ENCODE measurements at places on chromosomes 4 and X.

DNA sequence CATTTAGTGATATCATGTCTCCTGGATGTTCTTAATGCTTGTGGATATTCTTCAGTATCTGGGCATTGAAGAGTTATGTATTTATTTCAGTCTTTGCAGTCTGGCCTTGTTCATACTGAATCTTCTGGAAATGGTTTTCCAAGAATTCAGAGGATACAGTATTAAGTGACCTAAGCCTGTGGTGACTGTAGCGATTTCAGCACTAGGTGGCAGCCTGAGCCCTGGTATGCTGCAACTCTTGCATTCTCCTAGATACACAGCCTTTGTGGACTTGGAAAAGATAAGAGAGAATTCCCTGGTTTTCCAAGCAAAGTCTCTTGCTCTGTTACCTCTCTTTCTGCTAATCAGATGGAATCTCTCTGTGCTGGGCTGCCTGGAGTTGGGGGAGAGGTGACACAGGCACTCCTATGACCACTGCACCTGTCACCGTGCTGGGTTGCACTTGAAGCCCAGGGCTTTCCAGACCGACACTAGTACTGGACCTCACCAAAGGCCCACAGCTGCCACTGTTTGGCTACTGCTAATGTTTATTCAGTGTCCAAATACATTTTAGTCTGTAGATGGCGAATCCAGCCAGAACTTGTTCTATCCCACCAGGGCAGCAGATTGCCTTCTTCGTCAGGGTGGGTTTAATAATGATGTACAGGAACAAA lies 19.3 kb upstream of the SPIN2A start:
- no peak for DNase-seq

- DNase-seq = no peak
Observed at GRCh38 chr4:2914256-2915126, 48.7 kb downstream of the NOP14 start.

DNA sequence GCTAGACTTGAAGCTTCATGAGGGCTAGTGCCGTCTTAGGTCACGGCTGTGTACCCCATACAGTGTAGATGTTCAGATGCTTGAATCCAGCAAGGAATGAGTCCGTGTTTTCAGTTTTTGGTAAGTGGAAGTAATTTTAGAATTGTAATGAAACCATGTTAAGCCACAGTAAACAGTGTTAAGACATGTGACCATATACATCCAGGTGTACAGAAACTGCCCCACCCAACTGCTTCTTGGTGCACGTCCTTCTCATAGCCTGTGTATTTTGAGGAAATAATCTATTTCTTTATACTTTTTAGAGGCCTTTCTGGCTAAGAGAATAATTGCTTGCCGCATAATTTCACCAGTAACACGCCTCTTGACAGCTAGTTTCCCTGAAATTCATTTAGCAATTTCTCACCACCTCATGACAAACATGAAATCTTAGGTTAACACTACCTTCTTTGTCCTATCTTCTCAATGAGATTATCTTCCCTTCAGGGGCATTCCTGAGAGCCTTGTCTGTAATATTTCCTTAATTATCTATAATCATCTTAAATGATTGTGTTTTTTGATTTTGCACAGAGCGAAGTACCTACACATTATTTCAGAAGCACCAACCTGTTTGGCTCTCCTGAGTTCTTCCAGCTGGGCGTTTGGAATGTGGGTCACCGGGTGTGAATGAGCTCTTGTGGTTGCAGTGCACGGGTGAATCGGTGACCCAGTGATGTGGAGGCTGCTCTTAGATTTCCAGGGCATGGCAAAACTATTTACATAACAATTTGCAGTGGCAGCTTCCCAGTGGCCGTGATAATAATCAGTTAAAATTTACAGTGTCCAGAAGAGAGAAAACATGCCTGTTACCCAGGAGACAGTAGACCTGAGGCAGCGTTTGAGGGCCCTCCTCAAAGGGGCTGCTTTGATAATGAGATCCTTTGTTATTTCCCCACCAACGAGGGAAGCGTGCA lies 50.2 kb upstream of the TADA2B start:
- no peak for DNase-seq

DNA sequence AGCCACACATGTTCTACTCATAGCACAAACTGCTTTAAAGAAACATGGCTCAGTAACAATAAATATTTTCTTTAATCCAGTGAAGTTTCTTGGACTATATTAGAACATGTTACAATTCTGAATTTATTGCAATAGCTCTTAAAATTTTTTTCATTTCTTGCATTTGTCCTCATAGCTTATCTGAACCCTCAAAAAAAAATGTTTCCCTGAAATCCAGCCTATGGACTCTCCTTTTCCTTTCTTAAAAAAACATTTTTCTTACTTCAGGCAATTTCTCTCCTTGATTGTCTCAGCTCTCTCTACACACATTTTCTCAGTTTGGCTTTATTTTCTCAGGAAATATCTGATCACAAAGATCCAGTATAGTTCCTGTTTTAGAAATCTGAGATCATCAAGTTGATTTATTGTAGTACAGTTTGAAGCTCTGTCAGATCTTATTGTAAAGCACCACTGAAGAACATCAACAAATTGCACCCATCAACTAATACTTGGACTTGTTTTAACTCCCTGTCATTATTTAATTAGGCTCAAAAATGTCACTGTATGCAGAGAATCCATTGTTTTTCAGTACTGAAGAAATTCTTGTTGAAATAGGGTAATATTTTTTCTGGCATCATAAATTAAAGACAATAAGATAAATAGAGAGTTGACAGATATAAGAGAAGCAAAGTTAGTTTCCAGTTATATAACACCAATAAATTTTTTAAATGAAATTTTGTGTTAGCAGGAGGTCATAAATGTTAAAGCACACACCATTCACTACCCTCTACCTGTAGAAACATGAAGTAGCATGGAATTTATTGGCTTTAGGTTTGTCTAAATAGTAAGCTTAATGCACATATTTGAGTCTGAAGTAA lies 317.7 kb downstream of the ARHGAP24 start:
- DNase-seq = no peak

- no peak for DNase-seq
Observed at GRCh38 chr4:102411408-102411807, 66.1 kb upstream of the SLC39A8 start.

DNA sequence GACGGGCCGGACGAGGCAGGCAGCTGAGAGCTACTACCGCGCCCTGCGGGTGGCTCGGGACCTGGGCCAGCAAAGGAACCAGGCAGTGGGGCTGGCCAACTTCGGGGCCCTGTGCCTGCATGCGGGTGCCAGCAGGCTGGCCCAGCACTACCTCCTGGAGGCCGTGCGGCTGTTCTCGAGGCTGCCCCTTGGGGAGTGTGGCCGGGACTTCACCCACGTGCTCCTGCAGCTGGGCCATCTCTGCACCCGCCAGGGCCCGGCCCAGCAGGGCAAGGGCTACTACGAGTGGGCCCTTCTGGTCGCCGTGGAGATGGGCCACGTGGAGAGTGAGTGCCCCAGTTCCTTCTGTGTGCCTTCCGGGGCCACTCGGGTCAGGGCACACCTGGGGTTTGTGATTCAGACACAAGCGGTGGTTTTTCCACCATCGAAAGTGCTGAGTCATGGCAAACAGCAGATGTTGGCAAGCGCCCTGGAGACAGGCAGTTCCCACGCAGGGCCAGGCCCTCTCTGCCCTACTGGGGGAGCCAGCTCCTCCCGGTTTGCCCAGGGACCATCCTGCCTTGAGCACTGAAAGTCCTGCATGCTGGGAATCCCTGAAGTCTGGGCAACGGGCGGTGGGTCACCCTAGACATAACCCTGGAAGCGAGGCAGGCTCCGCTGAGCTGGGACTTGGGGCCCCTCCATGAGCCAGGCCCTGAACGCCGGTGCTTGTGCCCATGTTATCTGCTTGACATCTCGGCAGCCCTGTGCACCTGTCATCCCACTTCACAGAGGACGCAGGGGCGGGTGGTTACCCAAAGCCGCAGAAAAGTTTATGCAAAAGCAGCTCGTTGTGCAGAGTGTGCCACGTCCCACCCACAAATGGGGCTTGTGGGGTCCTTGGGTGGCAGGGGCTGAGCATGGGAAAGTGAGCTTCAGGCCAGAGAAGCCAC lies 29.5 kb downstream of the SH3TC1 start:
- no peak for DNase-seq

GRCh38 chr4:44914223-44914622 lies 187.9 kb upstream of the GNPDA2 start:
- no peak for DNase-seq

GRCh38 chr4:13588954-13589353 lies 38.6 kb downstream of the BOD1L1 start:
- DNase-seq = no peak

DNA sequence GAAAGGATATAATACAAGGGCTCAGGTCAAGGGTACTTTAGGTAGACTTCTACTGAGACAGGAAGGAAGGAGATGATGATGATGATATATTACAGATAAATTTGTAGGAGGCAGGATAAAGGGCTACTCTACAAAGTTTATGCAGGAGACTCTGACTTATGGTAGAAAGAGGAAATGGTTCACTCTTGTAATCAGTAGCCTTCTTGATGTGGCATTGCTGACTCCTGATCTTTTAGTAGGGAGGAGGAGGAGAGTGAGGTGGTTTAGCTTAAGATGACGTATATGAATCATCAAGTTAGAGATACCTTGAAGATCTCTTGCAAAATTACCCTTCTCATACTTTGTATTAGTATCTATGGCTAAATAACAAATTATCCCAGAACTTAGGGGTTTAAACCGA lies 4.7 kb downstream of the BLTP1 start:
- no peak for DNase-seq

GRCh38 chr4:167233685-167234315 lies 494 bp downstream of the SPOCK3 start:
- no peak for DNase-seq

DNA sequence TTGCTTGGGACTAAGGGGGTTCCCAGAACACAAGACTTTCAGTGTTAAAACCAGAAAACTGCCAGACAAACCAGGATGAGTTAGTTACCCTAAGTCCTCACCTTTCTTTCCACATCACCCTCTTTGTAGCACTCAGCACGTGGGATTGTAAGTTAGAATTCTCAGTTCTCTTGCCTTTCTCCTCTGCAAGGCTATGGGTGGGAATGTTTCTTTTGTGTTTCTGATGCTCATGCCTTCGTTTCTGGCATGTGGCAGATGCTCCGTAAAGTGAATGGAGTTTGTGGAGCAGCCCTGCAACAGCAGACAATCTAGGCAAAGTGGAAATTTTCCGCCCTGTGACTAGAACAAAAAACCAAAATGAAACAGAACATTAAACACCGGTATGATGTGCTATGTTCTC lies 64.7 kb upstream of the SPP1 start:
- no peak for DNase-seq

Measured in D721Med (cell line).